ENCODE measurements at places on chromosomes 4 and X.

DNA sequence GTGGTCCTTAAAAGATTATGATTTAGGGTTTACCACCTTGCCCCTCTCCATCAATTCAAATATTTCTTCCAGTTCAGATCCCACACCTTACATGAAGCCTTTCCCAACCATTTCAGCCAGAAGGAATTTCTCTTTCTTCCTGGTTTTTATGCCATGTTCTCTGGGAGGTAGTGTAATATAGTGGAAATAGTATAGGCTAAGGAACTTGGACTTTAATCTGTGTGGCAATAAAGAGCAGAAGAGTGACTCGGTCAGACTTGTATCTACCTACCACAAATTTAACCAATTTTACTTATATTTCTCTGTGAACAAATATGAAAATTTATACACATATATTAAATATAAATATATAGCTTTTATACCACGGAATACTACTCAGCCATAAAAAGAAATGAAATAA is 18.4 kb upstream of the CISD2 start:
- DNase-seq, result no peak

DNA sequence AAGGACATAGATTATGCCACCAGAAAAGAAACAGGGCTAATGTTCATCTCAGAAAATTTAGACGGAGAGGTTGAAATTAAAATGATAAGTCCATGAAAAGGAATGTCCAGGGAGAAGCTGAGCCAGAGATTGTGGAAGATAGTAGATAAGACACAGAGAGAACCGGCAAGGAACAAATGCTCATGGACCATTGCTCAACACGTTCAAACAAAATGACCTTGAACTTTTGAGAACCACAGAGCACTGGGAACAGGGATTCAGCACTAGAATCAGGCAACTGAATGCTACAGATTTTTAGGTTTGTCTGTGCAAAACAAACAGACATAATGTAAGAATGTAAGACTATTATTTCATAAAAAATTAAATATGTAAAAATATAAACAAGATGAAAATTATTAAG is 206.3 kb downstream of the PDGFC start:
- DNase-seq, result no peak

GRCh38 chrX:15217161-15217560 is 52.7 kb downstream of the ASB9 start:
- DNase-seq, result no peak

DNA sequence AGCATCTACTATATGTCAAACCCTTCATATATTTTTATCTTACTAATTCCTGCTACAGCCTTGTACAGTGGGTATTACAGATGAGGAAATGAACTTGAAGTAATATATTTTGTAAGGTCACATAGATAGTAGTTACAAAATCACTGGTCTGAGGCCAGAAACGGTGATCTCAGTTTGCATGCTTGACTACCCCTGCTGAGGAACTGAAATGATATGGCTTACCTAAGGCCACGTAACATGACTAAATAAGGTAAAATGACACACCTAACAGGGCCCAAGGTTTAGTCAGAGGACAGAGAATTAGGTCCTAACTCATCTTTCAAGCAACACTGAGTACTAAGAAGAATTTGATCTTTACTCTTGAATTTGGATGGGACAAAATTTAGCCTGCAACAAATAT is 1.5 kb upstream of the COMMD8 start:
- DNase-seq, result no peak

- no peak for DNase-seq
Observed at GRCh38 chrX:9907645-9908387, 59.3 kb upstream of the CLDN34 start.

- no peak for DNase-seq
Observed at GRCh38 chr4:11286533-11286932, 142.2 kb downstream of the HS3ST1 start.

GRCh38 chrX:118025226-118025625 is 91.4 kb downstream of the KLHL13 start:
- DNase-seq, result no peak

- DNase-seq, result no peak
Observed at GRCh38 chrX:113390531-113390930, 549.9 kb upstream of the AMOT start.

DNA sequence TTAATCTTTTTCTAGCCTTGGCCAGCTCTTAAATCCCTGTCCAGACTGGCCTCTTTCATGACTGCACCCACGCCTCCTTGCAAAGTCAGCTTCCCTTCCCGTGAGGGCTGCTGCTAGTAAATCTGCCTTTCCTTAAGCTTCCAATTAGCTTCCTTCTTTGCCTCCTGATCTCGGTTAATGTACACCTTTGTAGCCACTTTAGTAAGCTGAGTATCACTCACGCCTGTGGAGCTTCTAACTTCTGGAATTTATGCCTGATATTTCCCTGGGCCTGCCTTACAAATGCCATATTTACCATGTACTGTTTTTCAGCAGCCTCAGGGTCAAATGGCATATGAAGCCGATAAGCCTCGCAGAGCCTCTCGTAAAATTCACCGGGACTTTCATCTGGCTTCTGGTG is 5.1 kb upstream of the UGT8 start:
- DNase-seq, result no peak

GRCh38 chr4:67546004-67546356 is 677 bp upstream of the CENPC start:
- DNase-seq, result no peak

DNA sequence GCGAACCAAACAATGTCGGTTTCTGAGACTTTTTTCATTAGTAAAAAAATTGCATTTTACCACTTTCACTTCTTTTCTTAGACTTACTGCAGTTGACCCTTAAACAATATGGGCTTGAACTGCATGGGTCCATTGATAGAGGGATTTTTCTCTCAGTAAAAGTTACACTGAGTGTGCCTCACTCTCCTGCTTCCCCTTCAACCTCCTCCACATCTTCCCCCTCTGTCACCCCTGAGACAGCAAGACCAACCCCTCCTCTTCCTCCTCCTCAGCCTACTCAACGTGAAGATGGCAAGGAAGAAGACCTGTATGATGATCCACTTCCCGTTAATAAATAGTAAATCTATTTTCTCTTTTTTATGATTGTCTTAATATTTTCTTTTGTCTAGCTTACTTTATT is 43.4 kb downstream of the TEC start:
- no peak for DNase-seq

DNA sequence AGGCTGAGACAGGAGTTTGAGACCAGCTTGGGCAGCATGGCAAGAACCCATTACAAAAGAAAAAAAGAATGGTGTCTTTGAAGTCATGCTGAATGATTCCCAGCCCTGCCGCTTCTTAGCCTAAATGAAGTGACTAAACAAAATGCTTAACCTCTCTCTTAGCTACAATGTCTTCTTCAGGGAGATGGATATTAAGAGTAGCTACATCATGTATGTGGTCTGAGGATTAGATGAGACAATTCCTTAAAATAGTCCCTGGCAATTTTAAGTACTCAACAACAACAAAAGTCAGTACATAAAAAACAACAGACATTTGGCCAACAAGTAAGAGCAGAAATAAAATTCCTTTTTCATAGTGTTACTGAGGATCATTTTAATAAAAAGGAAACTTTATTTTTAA is 64.3 kb upstream of the COX18 start:
- DNase-seq, result no peak

- DNase-seq, result no peak
Observed at GRCh38 chr4:182600093-182600492, 317.1 kb downstream of the DCTD start.

DNA sequence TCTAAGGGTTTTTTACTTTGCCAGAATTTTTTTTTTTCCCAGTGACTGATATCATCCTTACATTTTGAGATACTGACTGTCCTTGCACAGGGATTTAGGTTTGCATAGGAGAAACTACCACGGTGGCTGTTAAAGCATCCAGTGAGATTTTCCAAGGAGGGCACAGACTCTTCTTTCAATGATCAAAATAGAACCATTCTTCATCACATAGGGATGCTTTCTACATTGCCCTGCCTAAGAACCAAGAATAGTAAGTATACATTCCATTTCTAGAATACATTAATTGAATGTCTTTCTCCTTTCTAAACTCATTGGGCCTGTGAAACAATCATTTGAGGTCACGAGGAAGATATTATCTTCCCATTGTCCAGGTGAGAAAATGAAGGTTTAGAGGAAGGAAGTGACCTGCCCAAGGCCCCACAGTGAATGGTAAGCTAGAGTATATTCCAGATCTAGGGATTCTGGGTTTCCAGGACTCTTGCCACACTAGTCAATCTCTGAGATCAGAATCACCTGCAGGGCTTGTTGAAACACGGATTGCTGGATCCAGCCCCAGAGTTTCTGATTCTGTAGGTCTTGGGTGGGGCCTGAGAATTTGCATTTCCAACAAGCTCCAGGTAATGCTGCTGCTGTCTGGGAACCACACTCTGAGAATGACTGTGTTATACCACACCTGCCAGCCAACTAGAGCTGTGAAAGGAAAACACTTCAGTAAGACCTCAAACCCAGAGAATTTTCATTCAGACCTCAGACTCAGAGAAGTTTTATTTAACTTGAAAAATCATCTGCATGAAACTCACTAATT is 17.7 kb upstream of the TMEM154 start:
- DNase-seq, result no peak

DNA sequence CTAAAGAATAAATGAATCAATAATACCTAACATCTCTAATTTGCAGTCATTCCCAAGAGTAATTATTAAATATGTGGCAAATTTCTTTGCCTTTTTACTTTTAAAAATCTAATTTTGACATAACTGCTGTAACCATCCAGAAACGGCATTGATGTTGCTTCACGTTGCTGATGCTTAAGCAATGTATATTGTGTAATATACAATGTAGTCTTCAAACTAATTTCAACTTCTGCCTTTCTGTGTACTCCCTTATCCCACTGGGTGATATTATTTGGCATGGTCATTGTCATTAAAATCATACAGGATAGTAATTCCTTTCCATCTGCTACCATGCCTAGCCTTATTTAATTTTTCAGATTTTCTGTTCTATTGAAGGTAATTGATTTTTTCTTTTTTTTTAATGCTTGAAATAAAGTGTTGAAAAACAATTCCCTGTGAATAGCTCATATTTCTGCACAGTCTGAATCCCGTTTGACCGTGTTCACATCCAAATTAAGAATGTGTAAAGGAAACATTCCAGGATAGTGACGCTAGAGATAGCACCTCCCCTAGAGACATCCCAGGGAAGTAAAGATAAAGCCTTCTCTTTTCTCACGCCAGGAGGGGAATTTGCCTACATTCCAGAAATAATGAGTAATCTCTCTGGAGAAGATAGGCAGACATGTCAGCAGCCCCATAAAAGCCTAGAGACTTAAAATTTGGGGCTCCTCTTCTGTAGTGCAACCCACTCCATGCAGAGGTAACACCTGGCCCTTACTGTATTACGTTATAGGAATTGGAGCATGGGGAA is 8.6 kb downstream of the FAM200B start:
- no peak for DNase-seq

- DNase-seq, result no peak
Observed at GRCh38 chrX:40055495-40055894, 42.3 kb downstream of the BCOR start.

DNA sequence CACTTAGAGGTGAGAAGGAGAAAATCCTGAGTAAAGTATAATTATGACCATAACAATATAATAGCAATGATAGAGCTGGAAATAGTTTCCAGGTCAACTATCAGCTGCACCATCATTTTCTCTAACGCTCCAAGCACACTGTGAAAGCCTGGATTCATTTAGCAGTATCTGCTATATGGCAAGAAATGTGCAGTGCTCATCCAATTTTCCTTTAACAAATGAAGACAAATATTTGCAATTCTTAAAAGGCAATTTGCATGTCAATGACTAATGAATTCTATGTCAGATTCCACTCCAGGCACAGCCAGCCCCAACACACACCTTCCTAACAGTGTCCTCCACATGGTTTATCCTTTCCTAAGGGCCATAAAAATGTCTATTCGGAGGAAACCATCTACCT is 12.7 kb downstream of the PRSS12 start:
- DNase-seq, result no peak

DNA sequence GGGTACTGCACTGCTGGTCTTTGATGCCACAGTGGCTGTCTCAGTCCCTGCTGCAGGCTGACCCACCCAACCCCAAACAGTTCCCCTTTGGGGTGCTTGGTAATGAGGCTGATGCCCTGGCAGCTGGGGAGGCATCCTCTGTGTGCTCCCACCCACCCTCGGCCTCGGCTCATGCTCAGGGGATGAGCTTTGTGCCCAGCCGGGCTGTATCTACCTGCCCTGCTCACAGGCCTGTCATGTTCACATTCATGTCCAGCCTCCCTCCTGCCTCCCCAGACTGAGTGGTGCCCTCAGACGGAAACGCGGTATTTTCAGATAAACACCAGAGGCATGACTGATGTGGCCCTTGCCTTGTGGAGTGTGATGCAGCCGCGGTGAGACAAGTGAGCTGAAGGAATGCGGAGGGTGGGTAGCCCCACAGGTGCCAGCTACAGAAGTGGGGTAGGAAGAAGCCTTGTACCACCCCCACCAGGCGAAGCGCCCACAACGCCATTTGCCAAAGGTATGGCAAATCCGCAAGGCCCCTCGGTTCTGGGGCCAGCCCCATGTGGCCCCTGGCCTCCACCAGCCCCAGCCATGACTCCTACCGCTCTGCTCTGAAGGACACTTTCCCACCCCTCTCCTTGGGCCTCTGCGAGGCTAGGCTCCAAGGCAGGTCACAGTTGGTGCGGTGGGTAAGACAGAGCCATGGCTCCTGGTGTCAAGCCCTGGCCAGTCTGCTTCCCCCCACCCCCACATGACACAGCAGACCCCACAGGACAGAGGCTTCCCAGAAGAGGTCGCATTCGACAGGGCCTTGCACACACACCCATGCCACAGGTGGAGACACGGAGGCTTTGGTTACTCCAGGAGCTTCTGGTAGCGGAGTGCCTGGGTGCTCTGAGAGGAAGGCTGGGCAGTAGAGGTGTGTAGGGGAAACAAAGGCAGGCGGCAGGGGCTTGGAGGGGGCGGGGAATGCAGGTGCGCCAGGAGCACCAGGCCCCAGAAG is 1.8 kb upstream of the RENBP start:
- DNase-seq, result no peak

DNA sequence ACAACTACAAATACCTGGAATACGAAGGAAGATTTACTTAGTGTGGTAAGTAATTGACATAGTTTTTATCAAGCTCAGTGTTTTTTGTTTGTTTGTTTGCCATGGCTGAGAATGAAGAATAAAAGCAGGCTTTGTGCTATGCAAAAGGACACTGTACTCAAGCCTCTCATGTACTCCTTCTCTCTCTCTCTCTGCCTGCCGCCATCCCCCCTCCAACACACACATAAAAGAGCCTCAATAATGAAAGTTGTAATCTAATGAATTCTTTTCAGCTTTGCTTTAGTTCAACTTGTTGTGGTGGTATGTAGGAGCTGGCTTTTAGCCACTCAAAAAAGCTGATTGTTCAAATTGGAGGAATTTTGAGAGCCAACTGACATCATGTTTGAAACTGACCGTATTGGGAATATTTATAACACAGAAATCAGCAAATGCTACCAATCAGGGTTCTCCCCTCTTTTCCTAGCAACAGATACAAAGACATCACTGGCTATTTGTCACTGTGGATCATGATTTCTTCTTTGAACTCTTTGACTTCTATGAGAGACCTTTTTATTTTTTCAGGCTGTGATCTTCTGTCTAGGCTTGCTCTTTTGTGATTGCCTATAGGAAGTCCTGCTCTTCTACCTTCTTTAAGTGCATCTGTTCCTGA is 1148.8 kb downstream of the RAPGEF2 start:
- no peak for DNase-seq
